Hindlimb muscle (tissue), 1 donor: ENCODE measurements at places on chromosomes 7 and 10. TPM values are rescaled to one million over a fixed set of nuclear protein-coding genes. Genes with fewer than 3 reads are reported as not detected.

The CTAGE8 gene
- polyA plus RNA-seq = 1.4 TPM

The LIPK gene
- polyA plus RNA-seq = not detected

The TAS2R3 gene
- polyA plus RNA-seq = 0.66 TPM

The DNAJC1 gene
- 11.9 TPM for polyA plus RNA-seq

The TSPAN33 gene
- polyA plus RNA-seq = 47.4 TPM

The COL13A1 gene
- 11.0 TPM for polyA plus RNA-seq

The KAZALD1 gene
- 23.5 TPM for polyA plus RNA-seq

The SNX10 gene
- polyA plus RNA-seq = 1.8 TPM

The DYDC1 gene
- polyA plus RNA-seq = not detected

The CRYGN gene
- 0.22 TPM for polyA plus RNA-seq

The OR2A12 gene
- polyA plus RNA-seq = not detected

The NPC1L1 gene
- polyA plus RNA-seq = 0.08 TPM

The GRID2IP gene
- polyA plus RNA-seq = 0.18 TPM

The BEND7 gene
- polyA plus RNA-seq = 5.9 TPM

The GJD4 gene
- 4.2 TPM for polyA plus RNA-seq

The TRIM24 gene
- polyA plus RNA-seq = 26.6 TPM

The C10orf105 gene
- 0.50 TPM for polyA plus RNA-seq

The BMPER gene
- polyA plus RNA-seq = 5.8 TPM

The FMC1 gene
- 21.0 TPM for polyA plus RNA-seq

The HOXA10 gene
- polyA plus RNA-seq = 30.3 TPM

The PLAU gene
- polyA plus RNA-seq = 32.5 TPM

The MRPS33 gene
- polyA plus RNA-seq = 73.3 TPM

The PILRA gene
- 5.2 TPM for polyA plus RNA-seq

The MALRD1 gene
- 1.4 TPM for polyA plus RNA-seq

The CTTNBP2 gene
- polyA plus RNA-seq = 1.5 TPM

The PPP1R3A gene
- 45.0 TPM for polyA plus RNA-seq

The CALU gene
- polyA plus RNA-seq = 214 TPM

The SFMBT2 gene
- 7.9 TPM for polyA plus RNA-seq

The LOXL4 gene
- 11.5 TPM for polyA plus RNA-seq

The SOSTDC1 gene
- 6.1 TPM for polyA plus RNA-seq

The ABCB8 gene
- polyA plus RNA-seq = 19.9 TPM

The MKLN1 gene
- 21.2 TPM for polyA plus RNA-seq

The ATG9B gene
- polyA plus RNA-seq = 0.72 TPM

The HTRA1 gene
- polyA plus RNA-seq = 58.6 TPM

The CAV1 gene
- polyA plus RNA-seq = 196 TPM

The CLRN3 gene
- polyA plus RNA-seq = not detected

The NRG3 gene
- 0.19 TPM for polyA plus RNA-seq

The CNNM1 gene
- polyA plus RNA-seq = not detected

The MSS51 gene
- polyA plus RNA-seq = 47.4 TPM

The PRSS37 gene
- polyA plus RNA-seq = 0.28 TPM

The CYP3A7 gene
- not detected for polyA plus RNA-seq

The PLPP4 gene
- 0.23 TPM for polyA plus RNA-seq

The ZYX gene
- 259 TPM for polyA plus RNA-seq

The SPAM1 gene
- polyA plus RNA-seq = not detected

The IFIT2 gene
- 8.0 TPM for polyA plus RNA-seq

The OPN1SW gene
- polyA plus RNA-seq = 2.2 TPM

The RHEB gene
- 74.0 TPM for polyA plus RNA-seq

The PVRIG gene
- 10.1 TPM for polyA plus RNA-seq

The NEBL gene
- polyA plus RNA-seq = 0.92 TPM

The ERVW-1 gene
- polyA plus RNA-seq = 1.8 TPM
